ENCODE measurements at places on chromosomes 6 and 20.

DNA sequence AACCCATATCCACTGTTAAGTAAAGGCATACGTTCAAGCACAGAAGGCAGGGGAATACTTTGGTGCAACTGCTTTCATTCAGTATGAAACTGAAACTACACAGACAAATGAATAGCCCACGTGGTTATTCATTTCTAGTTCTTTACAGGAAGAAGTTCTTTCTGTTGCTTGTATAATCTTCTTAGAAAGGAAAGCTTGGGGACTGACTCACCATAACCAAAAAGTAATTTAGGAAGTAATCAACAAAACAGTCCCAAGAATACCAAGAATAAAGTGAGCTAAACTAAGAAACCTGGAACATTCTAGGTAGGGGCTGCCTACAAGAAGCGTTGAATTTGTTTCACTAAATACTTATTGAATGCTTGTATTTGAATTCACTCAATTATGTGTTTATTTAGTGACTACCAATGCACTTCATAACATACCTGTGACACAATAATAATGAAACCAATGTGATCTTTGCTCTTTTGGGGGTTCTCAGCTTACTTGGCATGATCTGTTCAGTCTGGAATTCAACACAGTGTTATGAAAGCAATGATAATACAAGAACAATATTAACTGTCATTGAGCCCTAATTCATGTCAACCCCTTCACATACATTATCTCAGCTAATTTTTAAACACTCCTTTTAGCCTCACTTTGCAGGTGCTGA is 25.1 kb upstream of the KIAA0408 start:
- no peak for DNase-seq

- DNase-seq: no peak
These were observed 8.5 kb downstream of the GHRH start for GRCh38 chr20:37253087-37253486.

DNA sequence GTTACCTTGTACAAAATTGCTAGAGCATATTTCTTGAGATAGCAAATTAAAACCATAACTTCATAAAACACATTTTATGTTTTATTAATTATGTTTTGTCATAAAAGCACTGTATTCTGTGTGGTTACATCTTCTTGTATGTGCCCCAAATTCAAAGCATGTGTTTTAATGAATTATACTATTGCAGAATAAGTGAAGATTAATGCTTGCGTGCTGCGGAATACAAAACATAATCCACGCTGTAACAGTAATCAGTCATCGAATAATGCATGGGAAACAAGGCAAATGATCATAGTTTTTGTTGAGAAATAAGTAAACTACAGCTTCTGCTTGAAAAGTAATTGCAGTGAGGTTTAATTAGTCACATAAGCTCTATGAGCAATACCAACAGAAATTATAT is 459.2 kb upstream of the SOX4 start:
- DNase-seq: no peak

DNA sequence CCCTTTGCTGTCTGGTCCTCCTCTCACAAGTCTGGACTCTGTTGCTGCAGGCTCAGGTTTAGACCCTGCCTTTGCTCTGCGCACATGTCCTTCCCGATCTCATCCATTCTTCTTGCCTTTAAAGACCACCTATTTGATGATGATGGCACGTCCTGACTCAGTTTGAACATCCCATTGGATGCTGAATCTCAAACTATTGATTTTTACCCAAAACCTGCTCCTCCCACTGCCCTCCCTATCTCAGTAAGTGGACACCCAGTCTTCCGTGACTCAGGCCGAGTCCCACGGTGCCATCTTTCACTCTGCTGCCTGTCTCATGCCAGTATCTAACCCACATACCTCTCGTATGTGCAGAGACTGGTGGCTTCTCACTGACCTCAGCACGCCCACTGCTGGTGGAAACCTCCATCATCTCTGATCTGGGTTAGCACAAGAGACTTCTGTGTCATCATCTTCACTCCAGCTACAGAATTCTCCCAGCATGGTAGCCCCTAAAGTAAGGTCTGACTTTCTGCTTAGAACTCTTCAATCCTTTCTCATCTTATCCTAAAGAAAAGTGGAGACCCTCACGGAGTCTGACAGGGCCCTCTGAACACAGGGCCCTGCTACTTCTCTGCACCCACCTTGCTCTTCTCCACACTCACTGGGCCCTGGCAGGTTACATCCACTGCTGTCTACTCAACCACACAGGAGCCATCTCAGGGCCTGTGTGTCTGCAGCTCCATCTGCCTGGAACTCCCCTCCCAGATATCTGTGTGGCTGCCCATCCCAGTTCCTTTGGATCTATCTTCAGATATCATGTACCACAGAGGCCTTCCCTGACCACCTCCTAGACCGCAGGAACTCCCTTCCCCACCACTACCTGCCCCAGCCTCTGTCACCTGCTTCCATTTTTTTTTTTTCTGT is 387.1 kb upstream of the AGPAT4 start:
- DNase-seq: no peak

DNA sequence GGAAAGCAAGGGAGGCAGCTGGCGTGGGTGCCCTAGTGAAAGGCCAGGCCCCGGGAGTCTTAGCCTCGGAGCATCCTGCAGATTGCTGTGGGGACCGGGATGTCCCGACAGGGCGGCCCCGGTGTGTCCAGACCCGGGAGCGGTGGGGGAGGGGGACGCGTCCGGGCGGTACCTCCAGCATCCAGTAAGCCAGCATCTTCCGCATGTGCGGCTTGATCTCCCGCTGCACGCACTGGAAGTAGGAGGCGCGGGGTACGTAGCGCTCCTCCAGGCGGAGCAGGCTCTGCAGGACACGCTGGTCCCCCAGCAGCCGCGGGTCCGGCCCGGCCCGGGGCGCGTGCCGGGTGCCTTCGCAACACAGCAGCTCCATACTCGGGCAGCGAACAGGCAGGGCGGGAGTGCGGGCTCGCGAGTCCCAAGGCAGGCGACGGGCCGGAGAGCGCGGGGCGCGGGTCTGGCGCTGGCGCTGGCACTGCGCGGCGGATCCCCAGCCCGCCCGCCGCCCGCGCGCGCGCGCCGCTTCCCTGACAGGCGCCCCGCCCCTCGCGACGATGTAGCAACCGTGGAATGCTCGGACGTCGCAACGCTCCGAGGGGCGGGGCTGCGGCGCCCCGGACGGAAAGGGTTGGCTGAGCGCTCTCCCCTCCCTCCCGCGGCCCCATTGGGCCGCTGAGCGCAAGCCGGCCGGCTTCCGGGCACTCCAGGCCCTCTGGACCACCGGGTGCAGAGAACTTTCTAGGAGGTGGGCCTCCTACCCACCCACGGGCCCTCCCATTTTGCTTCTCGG is at the start of gene CCND3:
CCND3 (minus strand) TSS at position 529 of the 787 bp plus-strand sequence; CDS start at position 370, 159 bp downstream.
- DNase-seq: peak; percentile 89

GRCh38 chr6:154509421-154510143 is 903 bp downstream of the CNKSR3 start:
- DNase-seq: no peak

GRCh38 chr6:73695619-73696421 is at the start of gene CD109:
CD109 (plus strand) TSS chr6:73696203; CDS start chr6:73696216, 13 bp downstream.
- peak; percentile 63 for DNase-seq

GRCh38 chr6:33652002-33652401 is 30.9 kb downstream of the ITPR3 start:
- no peak for DNase-seq

GRCh38 chr6:44995486-44996132 is 332.5 kb upstream of the RUNX2 start:
- no peak for DNase-seq

GRCh38 chr20:10463622-10464021 is 28.5 kb downstream of the SLX4IP start:
- DNase-seq: no peak

GRCh38 chr20:33119725-33120720 is 40.6 kb downstream of the BPIFB4 start:
- no peak for DNase-seq

DNA sequence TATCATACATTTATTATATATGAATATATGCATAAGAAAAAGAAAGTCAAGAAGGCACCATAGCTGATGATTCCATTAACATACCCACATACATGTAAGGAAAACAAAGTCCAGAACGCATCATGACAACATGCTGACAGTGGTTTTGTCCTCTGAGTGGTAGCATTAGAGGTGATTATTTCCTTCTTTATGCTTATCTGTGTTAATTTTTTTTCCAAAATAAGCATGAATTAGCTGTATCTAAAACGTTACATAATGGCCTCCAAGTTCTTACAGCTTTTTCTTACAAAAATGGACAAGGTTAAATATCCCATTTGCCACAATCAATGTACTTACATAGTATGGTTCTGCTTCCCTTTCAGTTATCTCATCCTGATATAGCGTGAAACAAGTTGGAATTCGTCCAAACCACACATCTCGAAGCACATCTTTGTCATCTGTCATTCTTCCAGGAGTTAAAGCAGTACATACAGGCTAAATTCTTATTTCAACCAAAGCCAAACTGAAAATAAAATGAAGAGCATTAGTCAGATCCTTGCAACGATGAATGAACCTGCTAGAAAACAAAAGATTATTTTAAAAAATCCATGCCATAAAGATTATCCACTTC is 9.7 kb downstream of the ATG5 start:
- no peak for DNase-seq

DNA sequence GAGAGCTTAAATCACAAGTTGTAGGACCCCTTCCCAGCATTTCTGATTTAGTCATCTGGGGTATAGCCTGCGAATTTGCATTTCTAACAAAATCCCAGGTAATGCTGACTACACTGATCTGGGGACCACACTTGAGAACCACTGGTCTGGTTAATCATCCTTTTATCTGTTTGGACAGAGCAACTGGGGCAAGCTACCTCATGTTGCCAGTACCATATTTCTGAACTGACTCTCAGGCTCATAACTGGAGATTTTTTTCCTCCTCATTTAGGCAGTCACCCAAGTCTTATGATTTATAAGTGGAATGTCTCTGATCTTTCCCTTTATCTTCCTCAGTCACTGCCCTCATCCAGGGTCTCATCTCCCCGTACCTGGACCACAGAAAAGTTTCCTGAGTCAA is 12.0 kb upstream of the GTF3C6 start:
- DNase-seq: no peak

- no peak for DNase-seq
These were observed 18.8 kb downstream of the SAMHD1 start for GRCh38 chr20:36932476-36933426.
